Fibroblast of skin of left biceps (primary cell): ENCODE measurements at places on chromosomes 13 and 19.
A peak's percentile ranks its signal among the peaks of the same experiment; 100 is the strongest.

- no peak for DNase-seq
Observed at GRCh38 chr13:20772401-20773131, 1.2 kb downstream of the EEF1AKMT1 start.

DNA sequence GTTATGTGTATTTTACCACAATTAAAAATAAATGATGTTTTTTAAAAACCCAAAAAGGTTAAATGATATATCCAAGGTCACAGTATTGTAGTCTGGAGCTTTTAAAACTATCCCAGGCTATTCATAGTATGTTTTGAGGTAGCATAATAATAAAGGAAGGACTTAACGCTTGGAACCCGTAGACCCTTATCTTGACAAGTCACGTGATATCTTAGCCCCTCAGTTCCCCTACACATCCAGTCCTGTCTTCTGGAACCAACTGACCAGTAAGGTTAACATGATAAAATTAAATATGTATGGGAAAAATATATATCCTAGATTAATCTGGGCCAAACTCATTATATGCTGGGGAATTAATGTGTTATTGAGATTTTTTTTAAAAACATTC, 142.2 kb downstream of the RXFP2 start:
- DNase-seq = no peak

- DNase-seq = no peak
Observed at GRCh38 chr13:50012396-50013169, 2.7 kb upstream of the KCNRG start.

- peak; percentile 49 for DNase-seq
Observed at GRCh38 chr19:52922841-52923777, at the start of gene ZNF888. TSS of gene ZNF888 (minus strand) at chr19:52923428. CDS start at chr19:52917873, 5,555 bp downstream.

DNA sequence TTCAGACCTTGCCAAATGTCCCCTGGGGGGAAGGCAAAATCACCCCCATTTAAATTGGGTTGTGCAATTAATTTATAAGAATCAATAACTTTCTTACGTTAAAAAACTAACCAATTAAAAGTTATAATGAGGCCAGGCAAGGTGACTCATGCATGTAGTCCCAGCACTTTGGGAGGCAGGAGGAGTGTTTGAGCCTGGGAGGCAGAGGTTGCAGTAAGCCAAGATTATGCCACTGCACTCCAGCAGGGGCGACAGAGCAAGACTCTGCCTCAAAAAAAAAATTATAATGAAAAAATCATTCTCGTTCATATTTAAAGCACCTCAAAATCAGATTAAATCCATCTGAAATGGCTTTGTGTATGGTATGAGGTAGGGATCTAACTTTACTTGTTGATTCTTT, 18.4 kb upstream of the SIGLEC14 start:
- no peak for DNase-seq

- DNase-seq = no peak
Observed at GRCh38 chr19:57812226-57812625, 2.5 kb downstream of the ZNF552 start.

GRCh38 chr13:46170268-46170667, 11.7 kb downstream of the LCP1 start:
- no peak for DNase-seq

DNA sequence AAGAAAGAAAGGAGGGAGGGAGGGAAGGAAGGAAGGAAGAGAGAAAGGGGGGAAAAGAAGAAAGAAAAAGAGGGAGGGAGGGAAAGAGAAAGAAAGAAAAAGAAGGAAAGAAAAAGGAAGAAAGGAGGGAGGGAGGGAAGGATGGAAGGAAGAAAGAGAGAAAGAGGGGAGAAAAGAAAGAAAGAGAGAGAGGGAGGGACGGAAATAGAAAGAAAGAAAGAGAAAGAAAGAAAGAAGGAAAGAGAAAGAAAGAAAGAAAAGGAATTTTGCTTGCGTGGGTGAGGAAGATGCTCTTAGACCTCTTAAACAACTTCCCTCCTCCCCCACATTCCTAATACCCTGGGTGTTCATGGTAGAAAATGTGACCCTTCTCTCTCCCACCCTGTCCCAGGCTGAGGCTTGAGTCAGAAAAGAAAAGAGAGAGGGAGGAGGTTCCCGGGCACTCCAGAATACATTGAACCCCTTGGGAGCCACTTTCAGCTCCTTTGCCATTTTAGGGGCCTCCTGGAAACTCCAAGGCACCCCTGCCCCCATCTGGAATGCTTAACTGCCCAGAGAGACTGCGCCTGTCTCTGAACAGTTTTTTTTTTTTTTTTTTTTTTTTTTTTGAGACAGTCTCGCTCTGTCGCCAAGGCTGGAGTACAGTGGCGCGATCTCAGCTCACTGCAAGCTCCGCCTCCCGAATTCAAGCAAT, 9.2 kb upstream of the KANK3 start:
- no peak for DNase-seq

GRCh38 chr13:22018076-22018835, 347.4 kb downstream of the FGF9 start:
- no peak for DNase-seq

- DNase-seq = no peak
Observed at GRCh38 chr19:19554074-19555023, 16.3 kb downstream of the CILP2 start.

- DNase-seq = no peak
Observed at GRCh38 chr19:33440682-33441081, 67.2 kb downstream of the CEBPG start.

- no peak for DNase-seq
Observed at GRCh38 chr19:18469069-18469846, 31.3 kb upstream of the ISYNA1 start.

DNA sequence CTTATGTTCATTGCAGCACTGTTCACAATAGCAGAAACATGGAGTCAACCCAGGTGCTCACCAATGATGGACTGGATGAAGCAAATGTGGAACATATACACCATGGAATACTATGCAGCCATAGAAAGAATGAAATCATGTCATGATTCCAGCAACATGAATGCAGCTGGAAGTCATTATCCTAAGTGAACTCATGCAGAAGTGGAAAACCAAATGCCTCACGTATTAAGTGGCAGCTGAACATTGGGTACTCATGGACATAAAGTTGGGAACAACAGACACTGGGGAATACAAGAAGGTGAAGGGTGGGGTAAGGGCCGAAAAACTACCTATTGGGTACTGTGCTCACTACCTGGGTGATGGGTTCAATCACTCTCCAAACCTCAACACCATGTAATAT, 915.9 kb downstream of the UQCRFS1 start:
- no peak for DNase-seq

DNA sequence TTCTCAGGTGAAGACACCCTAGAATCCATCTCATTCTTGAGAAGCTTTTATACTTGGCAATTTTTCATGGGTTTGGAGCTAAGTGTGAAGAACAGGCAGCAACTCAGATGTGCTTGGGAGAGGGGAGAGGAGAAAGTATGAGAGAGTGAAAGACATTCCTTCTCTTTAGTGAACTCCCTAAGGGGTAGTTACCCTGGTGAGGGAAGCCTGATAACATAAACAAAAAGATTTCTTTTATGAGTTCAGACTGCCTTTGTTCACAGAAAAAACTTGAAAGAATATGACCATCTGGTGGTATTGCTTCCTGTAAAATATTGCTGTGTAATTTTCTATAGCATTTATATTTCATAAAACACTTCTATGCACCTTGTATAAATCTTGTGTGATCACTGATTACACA, at the start of gene STOML3:
Gene STOML3 (minus strand): TSS at position 139 of the 400 bp plus-strand sequence. CDS start 110 bp downstream, at position 29.
- DNase-seq = no peak

DNA sequence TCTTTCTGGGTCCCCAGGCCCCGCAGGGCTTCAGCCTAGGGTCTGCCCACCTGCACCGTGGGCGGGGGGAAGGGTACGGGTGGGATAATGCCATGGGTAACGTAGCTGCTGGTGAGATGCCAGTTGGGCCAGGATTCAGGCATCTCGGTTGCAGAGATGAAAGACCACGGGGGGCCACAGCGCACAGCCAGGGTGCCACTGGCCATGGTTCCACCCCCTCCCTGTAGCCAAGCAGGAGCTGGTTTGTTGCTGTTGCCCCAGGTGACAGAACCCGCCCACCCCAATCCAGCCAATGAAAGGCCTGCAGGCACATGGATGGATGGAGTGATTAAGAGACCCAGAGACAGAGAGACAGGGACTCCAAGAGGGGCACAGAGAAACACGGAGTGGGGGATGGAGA, 1.0 kb upstream of the CGB7 start:
- DNase-seq = no peak

GRCh38 chr19:13152974-13153568, 2.9 kb downstream of the IER2 start:
- DNase-seq = peak; percentile 88

DNA sequence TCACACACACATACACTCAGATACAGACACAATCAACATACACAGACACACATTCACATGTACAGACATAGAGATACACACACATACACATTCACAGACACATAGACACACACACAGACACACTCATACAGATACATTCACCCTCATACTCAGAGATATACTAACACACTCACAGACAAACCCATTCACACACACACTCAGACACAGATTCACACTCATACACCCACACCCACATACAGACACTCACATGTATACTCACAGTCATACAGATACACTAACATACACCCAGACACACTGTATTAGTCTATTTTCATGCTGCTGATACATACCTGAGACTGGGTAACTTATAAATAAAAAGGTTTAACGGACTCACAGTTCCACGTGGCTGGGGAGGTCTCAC, 30.8 kb downstream of the GJA3 start:
- no peak for DNase-seq

DNA sequence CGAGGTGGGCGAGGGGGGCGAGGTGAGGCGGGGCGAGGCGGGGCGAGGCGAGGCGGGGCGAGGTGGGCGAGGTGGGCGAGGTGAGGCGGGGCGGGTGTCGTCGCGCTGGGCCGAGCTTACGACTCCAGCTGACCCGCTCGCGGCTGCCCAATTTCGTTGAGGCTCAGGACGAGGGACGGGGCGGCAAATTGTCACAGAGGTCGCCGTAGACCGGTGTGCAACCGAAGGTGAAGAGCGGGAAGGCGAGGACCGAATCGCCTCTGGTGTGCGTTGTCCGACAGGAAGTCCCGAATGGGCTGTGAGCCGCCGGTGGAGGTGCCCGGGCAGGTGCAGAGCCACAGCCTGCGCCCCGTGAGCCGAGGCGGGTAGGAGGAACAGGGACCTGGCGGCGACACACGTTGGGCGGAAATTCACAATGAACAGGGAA, at the start of gene LACC1:
Gene LACC1 (plus strand): TSS at position 150 of the 427 bp plus-strand sequence. CDS start 1,082 bp downstream, outside the sequence.
- no peak for DNase-seq

DNA sequence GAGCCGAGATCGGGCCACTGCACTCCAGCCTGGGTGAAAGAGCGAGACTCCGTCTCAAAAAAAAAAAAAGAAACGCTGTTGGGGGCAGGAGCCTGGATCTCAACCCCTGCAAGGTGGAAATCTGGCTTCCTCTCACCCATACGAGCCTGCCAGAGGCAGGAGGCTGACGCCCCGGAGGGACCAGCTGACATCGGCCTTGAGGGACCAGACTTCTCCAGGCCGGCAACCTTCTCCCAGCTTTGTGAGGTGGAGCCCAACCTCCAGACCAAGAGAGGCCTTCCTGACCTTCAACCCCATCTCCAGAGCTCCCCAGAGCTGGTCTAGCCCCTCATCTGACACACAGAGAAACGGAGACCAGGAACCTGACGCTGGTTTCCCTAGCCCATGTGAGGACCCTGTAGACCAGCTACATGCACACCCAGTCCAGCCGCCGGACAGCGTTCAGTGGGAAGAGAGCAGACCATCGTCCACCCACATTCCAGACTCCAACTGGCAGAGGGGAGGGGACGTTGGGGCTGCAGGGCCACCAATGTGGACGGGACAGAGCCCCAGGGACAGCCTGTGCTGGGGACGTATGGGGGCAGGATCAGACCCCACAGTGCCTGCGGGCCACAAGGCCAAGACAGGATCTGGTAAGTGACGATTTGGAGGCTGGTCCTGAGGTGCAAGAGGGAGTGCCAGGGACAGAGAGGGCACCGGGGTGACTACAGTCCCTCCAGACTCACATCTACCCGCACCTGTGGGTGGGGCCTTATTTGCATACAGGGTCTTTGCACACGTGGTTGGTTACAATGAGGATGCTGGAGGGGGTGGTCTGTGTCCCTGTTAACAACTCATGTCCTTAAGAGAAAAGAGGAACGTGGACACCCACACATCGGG, 11.4 kb downstream of the SBNO2 start:
- DNase-seq = no peak

- no peak for DNase-seq
Observed at GRCh38 chr13:98150832-98151479, 8.1 kb downstream of the FARP1 start.

DNA sequence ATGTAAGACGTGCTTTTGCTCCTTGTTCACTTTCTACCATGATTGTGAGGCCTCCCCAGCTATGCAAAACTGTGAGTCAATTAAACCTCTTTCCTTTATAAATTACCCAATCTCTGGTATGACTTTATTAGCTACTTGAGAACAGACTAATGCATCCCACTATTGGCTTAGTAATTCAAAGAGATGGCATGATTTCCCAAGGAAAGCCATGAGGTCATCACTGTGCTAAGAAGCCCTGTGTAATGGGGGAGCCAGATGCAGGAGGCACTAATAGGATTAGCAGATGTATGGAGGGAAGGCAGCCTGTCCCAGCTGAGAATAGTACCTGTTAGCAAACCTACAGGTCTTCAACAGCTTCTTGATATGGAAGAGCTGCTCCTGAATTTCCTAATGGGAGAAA, 38.1 kb downstream of the RUBCNL start:
- DNase-seq = no peak

DNA sequence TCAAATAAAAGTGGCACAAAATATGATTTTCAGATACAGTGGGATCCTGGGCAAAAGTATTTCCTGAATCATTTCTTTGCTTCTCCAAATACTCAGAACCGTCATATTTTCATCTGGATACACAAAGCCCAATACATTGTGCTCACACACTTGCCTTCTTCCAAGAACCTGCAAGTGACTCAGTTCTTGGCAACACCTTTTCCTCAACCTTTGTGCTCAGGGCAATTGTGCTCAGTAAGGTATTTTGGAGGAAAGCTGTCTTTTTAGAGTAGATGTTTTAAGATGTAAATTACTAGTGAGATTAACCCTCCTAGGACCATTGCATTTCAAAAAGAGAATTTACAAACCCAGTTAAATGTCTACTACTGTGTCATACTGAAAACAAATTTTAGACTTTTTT, 233.5 kb downstream of the EFNB2 start:
- no peak for DNase-seq
